ENCODE measurements at places on chromosomes 3 and 15. TPM values are rescaled to one million over a fixed set of nuclear protein-coding genes. Genes with fewer than 3 reads are reported as not detected.
A peak's percentile ranks its signal among the peaks of the same experiment; 100 is the strongest.

IL12A gene
- total RNA-seq, result 0.45 TPM

PAK6 gene
- 10.1 TPM for total RNA-seq

FETUB gene
- not detected for total RNA-seq

C2CD4A gene
- not detected for total RNA-seq

DNA sequence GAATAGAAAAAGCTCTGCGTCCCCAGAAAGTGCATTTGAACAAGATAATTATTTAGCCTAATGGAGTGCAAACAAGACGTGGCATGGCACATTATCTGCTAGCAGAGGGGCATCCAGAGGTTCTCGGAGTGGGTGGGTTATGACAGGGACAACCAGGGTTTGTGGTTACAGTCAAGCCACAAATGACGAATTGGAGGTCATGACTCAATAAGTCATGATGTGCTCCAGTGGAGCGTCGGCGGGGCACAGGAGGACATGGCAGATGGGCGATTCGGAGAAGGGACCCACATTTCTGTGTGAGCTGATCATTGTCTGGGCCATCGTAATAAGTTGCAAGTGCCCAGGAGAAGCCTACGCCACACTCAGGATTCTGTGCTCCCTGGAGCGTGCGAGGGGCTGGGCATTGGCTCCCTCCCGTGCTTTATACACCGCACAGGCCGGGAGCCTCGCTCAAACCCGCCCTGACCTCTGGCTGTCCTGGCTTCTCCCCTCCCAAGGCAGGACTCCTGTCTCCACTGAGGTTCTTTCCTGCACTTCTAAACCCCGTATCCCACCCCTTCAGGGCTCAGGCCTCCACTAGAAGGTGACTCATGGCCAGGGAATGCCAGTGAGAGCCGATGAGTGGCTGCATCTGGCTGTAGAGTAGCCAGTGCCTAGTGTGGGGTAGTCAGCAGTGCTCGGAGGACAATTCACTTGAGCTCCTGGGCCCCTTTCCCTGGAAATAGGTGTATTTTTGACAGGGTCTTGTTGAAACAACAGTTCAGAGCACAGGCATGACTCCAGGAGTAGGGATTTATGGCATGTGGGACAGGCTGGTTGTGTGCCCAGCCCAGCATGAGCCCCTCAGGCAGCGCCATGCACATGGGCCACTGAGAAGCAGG, 67.4 kb downstream of the GRIP2 start:
- peak; percentile 20 for DNase-seq
- H3K4me1 ChIP-seq, result peaks cover 8% of the 10 kb centered on the region
- no peaks in the 10 kb centered on the region for H3K27me3 ChIP-seq
- H3K36me3 ChIP-seq, result peaks cover 90% of the 10 kb centered on the region
- no peak overlapping the region for H3K27ac ChIP-seq

DNA sequence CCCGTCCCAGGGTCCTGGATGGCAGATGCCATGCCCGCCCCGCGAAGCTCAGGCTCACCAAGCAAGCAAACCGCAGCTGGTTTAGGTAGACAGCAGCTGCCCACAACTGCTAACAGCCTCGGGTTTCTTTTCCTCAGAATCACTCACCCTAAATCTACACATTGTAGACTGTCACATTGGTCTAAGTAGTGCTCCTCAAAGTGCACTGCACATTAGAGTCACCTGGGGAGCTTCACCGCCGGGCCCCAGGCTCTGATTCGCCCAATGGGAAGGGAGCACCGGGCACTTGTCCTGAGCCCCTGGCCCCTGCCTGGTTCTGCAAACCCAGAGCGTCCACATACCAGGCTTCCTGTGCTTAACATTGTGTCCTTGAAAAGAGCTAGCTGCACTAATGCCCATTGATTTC, 752 bp downstream of the OCA2 start:
- no peak overlapping the region for H3K27ac ChIP-seq
- H3K4me1 ChIP-seq, result peaks cover 13% of the 10 kb centered on the region
- no peak overlapping the region for H3K4me3 ChIP-seq
- peaks cover 17% of the 10 kb centered on the region for H3K27me3 ChIP-seq
- no peak for DNase-seq

All from heart left ventricle (tissue), 16 donors.